ENCODE measurements at places on chromosomes 7 and 10.
A peak's percentile ranks its signal among the peaks of the same experiment; 100 is the strongest.

DNA sequence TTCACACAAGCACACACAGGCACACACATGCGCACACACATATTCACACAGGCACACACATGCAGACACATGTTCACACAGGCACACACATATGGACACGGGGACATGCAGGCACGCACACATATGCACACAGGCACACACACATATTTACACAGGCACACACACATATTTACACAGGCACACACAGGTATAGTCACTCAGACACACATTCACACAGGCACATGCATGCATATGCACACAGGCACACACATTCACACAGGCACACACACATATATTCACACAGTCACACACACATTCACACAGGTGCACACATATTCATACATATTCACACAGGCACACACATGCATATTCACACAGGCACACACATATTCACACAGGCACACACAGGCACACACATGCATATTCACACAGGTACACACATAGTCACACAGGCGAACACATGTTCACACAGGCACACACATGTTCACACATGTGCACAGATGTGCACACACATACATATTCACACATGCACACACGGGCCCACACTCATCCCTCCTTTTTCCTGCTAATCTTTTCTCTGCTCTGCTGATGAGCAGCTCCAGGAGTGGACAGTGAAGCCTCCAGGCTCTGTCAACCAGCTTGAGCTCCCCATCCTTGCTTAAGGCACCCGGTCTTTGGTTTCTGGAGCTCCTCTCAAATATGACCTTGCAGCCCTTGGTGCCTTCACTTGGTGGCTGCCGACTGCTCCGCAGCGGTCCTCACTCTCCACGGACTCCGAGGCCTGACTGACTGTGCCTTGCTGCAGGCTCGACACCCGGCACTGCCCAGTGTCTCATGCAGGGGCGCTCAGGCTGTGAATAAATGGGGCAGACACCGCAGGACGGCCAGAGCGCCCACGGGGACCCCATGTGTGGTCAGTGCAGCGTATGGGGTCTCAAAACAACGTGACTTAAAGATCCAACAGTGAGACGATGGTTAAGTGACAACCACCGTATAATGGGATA, 581.2 kb upstream of the MGMT start:
- no peak for DNase-seq

- no peak for DNase-seq
These were observed 47.8 kb downstream of the HERPUD2 start for GRCh38 chr7:35647171-35647574.

GRCh38 chr7:108415821-108416536, 40.3 kb downstream of the NRCAM start:
- no peak for DNase-seq

GRCh38 chr10:35091994-35092790, 2.1 kb upstream of the CUL2 start:
- DNase-seq = no peak

GRCh38 chr7:27095897-27096767, at the start of gene HOXA1:
HOXA1 (minus strand) TSS chr7:27096000; CDS start chr7:27095912, 88 bp downstream.
- peak; percentile 63 for DNase-seq

DNA sequence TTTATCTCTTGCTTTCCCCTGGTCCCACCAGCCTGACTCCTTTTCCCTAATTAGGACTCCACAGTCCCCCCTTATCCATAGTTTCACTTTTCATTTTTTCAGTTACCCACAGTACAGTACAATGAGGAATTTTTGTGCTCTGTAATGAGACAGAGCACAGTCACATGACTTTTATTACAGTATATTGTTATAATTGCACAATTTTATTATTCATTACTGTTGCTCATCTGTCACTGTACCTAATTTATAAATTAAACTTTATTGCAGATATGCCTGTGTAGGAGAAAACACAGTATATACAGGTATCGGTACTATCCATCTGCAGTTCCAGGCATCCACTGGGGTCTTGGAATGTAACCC, 125.4 kb downstream of the KCNMA1 start:
- DNase-seq = no peak

GRCh38 chr7:68684996-68685395, 913.3 kb upstream of the AUTS2 start:
- no peak for DNase-seq

DNA sequence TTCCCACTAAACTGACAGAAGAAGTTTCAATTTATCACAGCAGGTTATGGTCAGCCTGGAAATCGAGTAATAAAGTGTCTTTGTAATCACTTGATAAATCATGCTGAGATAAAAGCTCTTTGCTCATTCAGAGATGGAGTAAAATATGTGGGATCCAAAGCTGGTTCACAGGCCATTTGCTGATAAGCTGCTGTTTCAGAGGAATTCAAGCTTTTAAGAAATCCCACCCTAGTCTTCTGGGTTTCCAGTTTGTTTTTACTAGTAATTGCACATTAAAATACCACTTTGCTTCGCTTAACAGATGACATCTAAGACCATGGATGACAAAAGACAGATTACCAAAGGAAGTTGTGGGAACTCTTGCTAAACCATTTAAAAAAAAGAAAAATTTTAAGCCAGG, 37.4 kb upstream of the CDK6 start:
- no peak for DNase-seq

DNA sequence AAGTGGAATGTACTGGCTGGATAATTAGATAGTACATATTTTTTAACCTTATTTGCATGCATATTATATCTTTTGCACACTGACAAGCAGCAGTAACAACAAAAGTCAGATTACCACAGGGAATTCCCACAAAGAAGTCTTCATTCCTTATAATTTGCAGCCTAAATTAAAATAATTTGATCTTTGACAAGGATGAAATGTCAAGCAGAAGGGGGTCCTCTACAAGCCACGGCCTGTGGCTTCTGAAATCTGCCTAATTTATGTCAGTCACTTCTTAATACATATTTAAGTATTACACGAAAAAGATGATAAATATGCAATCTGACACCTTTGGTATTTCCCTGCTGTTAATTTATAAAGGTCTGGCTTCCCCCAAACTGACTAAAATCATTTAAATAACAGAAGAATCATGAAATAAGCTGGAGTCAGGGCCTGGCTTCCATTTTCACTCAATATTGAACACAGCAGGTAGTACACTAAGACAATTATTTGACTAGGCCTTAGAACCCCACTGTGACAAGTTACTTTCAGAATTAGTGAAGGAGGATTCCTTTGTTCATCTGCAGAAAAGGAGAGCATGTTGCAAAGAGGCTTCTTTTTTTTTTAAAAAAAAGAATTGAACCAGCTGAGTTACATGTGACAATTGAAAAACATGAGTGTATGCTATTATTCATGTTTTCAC, 351.1 kb upstream of the ETV1 start:
- no peak for DNase-seq

GRCh38 chr7:20393616-20394015, 62.9 kb downstream of the ITGB8 start:
- no peak for DNase-seq

- no peak for DNase-seq
These were observed 476.1 kb downstream of the SH2D4B start for GRCh38 chr10:81013771-81014170.

GRCh38 chr7:20558963-20559716, 56.3 kb upstream of the ABCB5 start:
- no peak for DNase-seq

- no peak for DNase-seq
These were observed 28.2 kb downstream of the SGPL1 start for GRCh38 chr10:70843776-70844489.

DNA sequence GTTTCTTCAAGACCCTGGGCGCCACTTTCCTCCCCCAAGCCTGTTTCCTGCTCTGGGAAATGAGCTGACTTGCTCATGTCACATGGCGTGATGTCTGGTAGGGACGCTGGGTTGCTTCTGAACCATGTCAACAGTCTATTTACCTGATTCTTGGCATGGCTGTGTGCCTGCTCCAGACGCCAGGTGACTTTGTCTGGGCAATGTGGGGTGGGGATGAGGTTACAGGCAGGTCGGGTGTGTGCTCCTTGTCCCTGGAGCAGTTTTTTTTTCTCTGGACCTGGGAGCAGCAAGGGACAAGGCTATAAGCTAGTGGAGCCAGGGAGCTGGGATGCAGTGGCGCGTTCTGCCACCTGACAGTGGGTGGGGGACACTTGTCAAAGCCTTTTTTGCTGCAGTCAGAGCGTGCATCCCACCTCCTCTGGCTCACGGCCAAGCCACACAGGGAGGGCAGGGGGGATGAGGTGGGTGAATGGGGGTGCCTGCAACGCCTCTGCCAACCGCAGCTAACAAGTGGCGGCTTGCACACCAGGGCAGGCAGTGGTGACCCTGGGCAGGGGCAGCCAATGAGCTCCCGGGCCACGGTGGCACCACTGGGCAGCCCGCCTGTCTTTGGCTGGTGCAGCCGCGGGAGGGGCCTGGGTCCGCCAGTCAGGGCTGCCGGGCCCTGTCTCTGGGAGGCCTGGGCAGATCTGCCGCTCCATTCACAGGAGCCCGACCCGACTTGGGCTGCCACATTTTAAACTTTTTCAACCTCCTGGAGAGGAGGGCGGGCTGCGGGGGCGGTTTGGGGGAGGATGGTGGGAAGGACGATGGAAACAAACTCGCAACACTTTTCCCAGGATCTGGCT, 22.9 kb downstream of the DNAJB12 start:
- DNase-seq = peak; percentile 95

- DNase-seq = no peak
These were observed 130.0 kb upstream of the EEPD1 start for GRCh38 chr7:36023033-36023560.

- DNase-seq = no peak
These were observed at the start of gene NUPR2 for GRCh38 chr7:56115852-56116538. NUPR2 (minus strand) TSS chr7:56116417; CDS start chr7:56116314, 103 bp downstream.

GRCh38 chr7:140691376-140692045, 5.0 kb upstream of the NDUFB2 start:
- DNase-seq = no peak

DNA sequence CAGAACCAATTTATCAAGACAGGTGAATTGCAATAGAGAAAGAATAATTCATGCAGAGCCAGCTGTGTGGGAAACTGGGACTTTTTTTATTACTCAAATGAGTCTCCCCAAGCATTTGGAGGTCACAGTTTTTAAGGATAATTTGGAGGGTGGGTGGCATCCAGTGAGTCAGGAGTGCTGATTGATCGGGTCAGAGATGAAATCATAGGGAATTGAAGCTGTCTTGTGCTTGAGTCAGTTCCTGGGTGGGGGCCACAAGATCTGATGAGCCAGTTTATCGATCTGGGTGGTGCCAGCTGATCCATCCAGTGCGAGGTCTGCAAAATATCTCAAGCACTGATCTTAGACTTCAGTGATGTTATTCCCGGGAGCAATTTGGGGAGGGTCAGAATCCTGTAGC, 9.9 kb upstream of the MYO1G start:
- no peak for DNase-seq

DNA sequence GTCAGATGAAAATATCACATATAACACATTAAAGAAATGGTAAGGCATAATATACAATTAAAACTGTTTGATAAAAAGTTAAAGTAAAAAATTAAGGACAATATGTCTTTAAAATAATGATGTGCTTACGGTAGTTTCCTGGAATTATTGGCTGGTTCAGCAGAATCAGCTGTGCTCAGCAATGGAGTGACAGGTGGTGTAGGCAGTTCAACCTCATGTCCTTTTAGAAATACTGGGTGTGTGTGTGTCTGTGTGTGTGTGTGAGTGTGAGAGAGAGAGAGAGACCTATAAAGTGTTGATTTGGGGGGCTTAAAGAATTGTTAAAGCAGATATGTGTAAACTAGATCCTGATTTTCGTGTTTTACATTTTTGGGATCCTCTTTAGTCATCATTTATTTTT, 141.2 kb downstream of the ADAM22 start:
- no peak for DNase-seq

DNA sequence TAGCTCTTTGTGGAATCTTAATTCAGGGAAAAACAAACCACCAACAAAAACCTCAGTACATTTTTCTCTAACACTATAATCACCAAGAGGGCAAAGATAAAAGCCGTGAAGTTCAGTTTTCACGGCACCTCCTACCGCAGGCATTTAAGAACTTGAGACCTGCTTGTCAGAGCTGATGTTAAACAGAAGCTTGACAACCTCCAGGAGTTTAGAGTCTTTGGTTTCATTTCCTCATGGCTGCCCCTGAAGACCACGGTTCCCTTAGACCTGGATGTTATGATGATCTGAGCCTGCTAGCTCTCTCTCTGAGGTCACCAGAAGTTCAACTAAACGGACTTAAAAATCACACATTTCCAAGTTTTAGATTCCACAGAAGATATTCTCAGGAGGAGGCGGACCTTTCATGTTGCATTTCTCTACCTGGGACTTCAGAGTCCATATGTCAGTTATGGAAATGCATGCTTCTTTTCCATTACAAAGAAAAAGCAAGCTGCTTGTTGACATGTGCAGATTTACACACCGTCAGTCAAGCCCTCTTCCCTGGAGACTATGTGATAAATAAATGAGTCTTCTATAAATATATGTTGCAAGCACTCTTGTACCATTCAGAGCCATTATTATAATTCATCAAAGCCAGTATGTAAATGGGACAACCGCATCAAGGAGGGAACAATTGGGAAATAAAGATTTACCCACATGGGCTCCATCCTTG, 258.0 kb downstream of the GFRA1 start:
- no peak for DNase-seq

GRCh38 chr7:106064771-106065574, 47.1 kb downstream of the SYPL1 start:
- DNase-seq = no peak

GRCh38 chr10:92241158-92241500, 49.7 kb downstream of the CPEB3 start:
- no peak for DNase-seq

GRCh38 chr7:66331883-66332282, 126.7 kb downstream of the TPST1 start:
- DNase-seq = no peak

GRCh38 chr7:159167139-159167538, 22.5 kb upstream of the VIPR2 start:
- no peak for DNase-seq

DNA sequence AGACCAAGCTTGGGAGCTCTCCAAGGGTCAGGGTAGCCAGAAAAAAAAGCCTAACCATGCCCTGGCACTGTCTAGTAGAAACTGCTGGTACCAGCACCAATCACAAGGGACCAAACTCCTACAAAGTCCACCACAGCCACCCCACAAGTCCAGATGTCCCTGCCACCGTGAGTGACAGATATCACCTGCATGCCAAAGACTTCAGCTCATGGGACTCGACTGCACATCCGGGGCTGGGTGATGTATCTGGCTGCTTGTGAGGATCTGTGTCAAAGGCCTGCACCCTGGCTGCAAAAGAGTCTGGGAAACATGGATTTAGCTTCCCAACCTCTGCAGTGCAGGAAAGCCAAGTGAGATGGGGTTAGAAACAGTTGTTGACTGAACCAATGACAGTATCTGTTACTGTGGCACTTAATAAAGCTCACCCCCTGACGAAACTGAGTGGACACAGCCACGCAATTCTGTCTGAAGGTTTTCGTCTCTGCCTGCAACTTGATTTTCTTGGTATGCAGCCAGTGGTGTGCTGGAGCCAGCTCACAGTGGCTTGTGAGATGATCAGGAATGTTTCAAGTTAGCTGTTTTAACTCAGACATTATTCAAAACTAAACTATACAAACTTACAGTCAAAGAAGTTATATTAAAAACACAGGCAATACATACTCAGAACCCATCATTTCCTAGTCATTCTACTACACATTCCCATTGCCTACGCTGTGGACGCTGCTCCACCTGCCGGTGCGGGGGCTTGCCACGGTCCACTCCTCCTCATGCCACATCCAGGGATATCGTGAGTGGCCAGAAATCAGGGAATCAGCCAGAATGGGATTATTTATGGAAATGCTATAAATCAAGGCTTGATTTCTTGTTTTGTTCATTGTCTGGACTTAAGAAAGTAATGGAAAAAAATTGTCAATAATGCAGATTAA, 9.2 kb downstream of the ZNF488 start:
- DNase-seq = no peak
